ENCODE measurements at places on chromosomes 12 and 14. TPM values are rescaled to one million over a fixed set of nuclear protein-coding genes. Genes with fewer than 3 reads are reported as not detected.

- DNase-seq: no peak
Observed at GRCh38 chr12:19397534-19397933, 41.8 kb upstream of the AEBP2 start.

- no peak for DNase-seq
Observed at GRCh38 chr14:89165189-89166181, 251.5 kb downstream of the FOXN3 start.

TTC9 gene
- 6.6 TPM for total RNA-seq

DNA sequence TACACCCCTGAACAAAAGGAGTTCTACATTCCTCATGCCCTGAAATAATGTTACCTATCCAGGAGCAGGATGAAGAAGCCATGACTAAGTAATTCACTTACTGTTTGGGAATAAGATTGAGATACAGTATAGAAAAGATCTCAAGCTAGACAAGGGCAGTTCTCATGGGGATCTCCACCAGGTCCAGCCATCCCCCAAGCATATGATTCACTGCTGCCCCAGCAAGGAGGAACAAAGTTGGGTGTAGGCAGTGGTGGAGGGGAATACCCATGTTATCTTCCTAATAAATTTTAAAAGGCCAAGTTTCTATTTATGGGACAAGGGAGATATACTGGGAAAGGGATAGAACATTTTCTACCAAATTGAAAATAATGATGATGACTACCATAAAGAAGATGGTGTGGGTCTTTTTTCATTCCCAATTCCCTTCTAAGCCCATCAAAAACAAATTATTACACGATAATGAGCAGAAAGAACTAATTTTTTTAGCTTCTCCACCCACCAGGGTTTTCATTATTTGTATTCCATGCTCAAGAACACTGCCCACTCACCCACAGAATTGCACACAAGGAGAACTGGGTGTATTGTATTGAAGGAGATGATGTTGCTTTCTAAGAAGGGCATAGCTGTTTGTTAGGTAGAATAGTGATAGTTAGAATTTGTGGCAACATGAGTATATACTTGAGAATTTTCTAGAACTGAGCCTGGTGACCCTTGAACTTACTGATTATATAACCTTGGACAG is 204.6 kb downstream of the BTG1 start:
- no peak for DNase-seq

MMP19 gene
- total RNA-seq: not detected

GRCh38 chr12:1768615-1769014 is 51.8 kb upstream of the LRTM2 start:
- DNase-seq: no peak

- no peak for DNase-seq
Observed at GRCh38 chr14:103801459-103801858, 45.9 kb downstream of the PPP1R13B start.

DNA sequence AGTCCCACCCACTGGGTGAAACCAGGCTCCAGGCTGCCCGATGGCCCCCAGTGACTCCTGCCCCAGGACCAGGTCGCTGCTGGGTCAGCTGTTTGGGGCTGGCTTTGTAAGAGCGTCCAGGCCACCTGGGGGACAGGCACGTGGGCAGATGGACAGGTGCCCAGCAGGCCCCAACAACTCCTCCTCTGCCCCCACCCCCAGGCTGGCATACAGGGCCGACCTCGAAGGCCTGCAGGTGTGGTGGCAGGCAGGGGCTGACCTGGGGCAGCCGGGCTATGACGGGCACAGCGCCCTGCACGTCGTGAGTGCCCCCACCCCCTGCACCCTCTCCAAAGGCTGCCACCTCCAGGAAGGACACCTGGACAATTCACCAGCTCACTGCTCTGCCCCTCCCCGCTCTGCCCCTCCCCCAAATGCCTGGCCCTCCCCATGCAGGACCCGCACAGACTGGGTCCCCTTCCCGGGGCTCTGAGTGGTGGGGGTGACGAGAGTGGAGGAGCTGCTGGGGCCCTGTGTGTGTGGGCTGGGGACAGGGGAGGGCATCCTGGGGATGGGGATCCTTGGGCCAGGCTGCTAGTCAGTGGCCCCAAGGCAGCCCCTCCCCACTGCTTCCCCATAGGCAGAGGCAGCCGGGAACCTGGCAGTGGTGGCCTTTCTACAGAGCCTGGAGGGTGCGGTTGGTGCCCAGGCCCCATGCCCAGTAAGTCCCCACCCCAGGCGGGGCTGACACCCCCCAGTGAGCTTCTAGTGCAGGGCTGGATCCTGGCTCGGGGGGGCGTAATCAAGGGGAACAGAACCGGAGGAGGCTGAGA is 26.0 kb downstream of the ASPG start:
- DNase-seq: no peak

TSPAN19 gene
- total RNA-seq: not detected

CCDC38 gene
- total RNA-seq: not detected

BRI3BP gene
- 35.2 TPM for total RNA-seq

All from activated T-helper 1 cell treated with anti-CD3 and anti-CD28 coated beads, Interleukin-12 subunit alpha, Interleukin-12 subunit beta, Interleukin-2, Interleukin-4 antibody, amounts not matched to agents 30 ng/mL and 10 ng/mL and 1 ng/mL, durations not matched to agents 14 hours and 24 hours and 36 hours (primary cell).